HT1080 (cell line): ENCODE measurements at places on chromosomes 12 and 14. TPM values are rescaled to one million over a fixed set of nuclear protein-coding genes. Genes with fewer than 3 reads are reported as not detected.
A peak's percentile ranks its signal among the peaks of the same experiment; 100 is the strongest.

DNA sequence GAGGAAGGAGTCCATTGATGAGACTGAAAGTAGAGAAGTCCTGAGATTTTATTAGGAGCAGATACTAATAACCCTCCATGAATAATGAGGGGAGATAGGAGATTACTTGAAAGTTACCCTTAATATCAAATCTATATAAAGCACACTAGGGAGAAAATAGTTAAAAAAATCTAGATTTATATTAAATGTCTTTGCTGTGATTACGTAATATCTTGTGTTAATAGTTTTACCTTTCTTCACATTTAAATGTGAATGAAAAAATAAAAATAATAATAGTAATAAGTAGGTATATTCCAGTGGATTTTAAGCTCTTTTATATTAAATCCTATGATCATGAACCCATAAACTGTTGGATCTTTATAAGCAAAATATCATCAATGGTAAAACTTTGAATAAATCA lies 267.3 kb upstream of the SYT10 start:
- no peak for DNase-seq

GRCh38 chr14:57567220-57567619 lies 73.6 kb upstream of the CCDC198 start:
- no peak for DNase-seq

GRCh38 chr12:131833896-131834641 lies 5.9 kb downstream of the MMP17 start:
- no peak for DNase-seq

DNA sequence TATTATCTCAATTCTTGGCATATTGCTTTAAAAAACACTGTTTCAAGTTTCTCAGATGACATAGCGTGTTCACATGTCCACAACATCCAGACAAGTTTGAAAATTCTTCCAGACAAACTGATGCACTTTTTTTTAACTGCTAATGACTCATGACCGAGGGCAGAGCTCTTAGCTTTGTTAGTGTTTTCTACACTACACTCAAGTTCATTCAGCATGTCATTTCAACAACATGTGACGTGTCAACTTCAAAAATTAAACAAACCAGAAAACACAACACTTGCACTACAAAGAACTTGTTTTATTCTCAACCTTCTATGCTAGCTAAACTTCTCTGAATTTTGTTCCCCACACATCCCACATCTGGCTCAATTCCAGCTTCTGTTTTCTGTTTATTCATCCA lies 1186.3 kb upstream of the FLRT2 start:
- DNase-seq: peak; percentile 8

DNA sequence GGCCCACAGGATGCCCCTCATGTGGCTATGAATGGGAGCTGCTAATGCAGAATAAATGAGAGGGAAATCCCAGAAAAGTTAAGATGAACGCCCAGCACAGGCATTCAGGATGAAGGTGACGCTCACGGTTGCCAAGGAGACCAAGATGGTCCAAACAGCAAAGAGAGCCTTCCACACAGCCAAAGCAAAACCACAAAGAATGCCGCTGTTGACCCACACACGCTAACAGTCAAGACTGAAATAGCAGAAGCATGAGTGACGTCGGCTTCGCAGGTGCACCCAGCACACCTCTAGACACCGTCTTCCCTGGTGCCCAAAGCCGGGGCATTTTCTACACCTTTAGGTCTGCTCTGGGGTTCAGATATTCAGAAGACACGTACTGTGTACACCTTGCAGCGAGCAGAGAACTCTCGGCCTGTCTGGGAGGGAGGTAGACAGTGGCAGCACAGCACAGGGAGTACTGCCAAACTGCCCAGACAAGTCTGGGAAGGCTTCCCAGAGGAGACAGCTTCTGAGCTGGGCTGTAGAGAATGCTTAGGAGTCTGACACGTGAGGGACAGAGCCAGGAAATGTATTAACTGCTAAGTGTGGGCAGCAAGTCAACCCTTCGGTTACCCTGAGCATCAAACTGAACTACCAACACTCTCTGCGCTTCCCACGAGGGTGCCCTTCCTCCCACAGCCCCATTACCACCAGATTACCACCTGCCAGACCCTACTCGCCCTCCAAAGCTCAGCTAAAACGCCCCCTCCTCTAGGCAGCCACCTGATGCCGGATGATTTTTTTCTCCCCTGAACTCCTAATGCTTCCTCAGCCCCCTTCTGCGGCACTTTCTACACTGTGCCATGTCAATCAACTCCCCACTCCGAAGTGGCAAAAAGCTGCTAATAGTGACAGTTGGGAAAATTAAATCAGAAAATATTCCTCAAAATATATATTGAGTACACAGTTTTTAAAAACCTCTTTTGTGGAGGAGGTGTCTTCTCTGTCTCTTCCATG lies 50.1 kb downstream of the CCDC88C start:
- peak; percentile 94 for DNase-seq

GRCh38 chr14:103684471-103684870 lies 30.8 kb downstream of the XRCC3 start:
- DNase-seq: no peak

DNA sequence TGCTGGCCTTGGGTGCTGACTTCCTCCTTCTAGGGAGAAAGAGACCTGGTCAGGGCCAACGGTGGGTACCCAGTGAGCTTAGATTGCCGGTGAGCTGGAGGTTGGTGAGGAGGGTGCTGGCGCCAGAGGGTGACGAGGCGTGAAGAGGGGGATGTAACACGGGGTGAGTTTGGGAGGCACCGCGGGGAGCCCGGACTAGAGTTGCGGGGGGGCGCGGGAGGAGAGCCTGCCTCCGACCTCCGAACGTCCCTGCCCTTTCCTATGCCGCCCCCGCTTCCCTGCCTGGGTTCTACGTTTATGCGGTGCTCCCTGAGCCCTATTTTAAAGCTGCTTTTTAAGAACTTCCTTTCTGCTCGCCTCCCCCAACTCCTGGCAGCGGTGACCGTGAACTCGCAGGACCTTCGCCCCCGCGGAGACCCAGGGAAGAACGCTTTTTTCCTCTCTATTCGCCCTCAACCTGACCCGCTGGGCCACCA lies 18.6 kb downstream of the OR6S1 start:
- DNase-seq: no peak

- no peak for DNase-seq
These were observed 47.1 kb upstream of the PSMA6 start for GRCh38 chr14:35245051-35245450.

- peak; percentile 47 for DNase-seq
These were observed 21.2 kb downstream of the APPL2 start for GRCh38 chr12:105214670-105215375.

DNA sequence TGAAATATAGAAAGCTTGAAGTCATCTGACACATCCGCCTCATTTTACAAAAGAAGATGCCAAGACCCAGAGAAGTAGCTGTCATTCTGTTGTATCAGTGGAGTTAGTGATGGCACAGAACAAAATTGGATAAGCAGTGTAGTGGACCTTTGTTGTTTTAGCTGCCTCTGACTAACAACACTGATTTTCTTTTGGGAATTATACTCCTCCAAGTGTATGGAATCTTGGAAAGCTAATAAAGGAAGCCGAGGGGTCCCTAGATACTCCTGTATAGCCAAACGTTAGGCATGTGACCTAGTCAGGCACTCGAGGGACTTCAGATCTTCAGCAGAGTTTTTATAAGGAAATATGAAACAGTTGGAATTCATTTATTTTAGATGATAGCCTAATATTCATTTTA lies 94.5 kb downstream of the OTOGL start:
- DNase-seq: no peak

DNA sequence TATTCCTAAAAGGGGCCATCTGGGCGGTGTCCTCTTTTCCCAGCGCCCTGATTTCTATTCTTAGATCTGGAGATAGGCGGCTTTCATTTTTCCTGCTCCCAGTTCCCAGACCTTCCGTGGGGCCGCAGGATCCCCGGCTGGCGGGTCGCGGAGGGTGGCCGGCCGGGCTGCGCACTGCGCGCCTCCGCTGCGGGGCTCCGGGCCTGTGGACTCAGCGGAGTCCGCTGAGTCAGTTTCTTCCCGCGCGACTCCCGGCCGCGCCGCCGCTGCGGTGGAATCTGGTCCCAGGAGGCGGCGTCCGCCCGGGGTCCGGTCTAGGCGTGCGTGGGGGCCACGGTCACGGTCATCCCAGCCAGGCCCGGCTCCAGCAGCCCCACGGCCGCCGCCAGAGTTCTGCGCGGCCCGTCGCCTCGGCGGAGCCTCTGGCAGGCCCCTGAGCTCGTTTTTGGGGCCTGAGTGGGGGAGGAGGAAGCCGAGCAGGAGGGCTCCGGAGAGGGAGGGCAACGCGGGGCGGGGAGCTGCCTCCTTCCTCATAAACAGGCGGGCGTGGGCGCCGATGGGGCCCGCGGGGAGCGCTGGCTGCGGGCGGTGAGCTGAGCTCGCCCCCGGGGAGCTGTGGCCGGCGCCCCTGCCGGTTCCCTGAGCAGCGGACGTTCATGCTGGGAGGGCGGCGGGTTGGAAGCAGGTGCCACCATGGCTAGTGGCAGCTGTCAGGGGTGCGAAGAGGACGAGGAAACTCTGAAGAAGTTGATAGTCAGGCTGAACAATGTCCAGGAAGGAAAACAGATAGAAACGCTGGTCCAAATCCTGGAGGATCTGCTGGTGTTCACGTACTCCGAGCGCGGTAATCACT lies at the start of gene LRRK2:
Gene LRRK2, plus strand, starts transcription at position 559 of the 853 bp plus-strand sequence. Its CDS starts 135 bp downstream, at position 694.
- DNase-seq: peak; percentile 34

DNA sequence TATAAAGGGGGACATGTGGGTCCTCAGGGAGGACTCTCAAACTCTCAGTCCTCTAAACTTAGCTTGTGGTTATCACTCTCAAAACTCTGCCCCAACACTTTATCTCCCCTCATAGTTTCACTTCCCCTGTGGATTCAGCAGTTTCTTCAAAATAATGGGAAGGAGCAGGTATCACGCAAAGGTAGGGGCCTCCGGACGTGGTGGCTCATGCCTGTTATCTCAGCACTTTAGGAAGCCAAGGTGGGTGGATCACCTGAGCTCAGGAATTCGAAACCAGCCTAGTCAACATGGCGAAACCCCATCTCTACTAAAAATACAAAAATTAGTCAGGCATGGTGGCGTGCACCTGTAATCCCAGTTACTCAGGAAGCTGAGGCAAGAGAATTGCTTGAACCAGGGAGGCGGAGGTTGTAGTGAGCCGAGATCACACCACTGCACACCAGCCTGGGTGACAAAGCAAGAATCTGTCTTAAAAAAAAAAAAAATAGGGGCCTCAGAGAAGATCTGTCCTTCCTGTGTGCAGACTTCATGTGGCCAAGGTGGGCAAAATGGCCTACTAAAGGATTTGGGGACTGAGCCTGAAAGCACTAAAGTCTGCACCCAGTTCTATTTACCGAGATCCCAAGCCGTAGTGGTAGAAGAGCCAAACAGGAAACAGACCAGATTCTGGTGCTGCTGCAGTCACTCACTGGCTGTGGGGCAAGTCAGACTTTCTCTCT lies 6.4 kb downstream of the ITGB7 start:
- DNase-seq: no peak

DNA sequence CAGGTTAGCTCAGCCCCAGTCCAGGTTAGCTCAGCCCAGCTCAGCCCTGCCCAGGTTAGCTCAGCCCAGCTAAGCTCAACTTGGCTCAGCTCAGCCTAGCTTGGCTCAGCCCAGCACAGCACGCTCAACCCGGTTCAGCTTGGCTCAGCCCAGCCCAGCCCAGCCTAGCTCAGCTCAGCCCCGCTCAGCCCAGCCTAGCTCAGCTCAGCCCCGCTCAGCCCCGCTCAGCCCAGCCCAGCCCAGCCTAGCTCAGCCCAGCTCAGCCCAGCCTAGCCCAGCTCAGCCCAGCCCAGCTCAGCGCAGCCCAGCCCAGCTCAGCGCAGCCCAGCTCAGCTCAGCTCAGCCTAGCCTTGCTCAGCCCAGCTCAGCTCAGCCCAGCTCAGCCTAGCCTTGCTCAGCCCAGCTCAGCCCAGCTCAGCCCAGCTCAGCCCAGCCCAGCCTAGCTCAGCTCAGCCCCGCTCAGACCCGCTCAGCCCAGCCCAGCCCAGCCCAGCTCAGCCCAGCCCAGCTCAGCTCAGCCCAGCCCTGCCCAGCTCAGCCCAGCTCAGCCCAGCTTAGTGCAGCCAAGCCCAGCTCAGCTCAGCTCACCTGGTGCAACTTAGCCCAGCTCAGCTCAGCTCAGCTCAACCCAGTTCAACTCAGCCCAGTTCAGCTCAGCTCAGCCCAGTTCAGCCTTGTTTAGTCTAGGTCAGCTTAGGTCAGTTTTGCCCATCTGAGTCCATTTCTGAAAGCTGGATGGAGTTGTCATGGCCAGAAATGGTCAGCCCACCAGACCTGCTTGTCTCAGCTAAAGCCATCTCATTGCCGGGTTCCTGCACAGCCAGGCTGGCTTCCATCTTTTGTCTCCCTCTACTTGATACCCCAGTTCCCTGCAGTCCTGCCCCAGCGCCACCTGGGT lies 333.6 kb downstream of the TMEM121 start:
- DNase-seq: no peak

DNA sequence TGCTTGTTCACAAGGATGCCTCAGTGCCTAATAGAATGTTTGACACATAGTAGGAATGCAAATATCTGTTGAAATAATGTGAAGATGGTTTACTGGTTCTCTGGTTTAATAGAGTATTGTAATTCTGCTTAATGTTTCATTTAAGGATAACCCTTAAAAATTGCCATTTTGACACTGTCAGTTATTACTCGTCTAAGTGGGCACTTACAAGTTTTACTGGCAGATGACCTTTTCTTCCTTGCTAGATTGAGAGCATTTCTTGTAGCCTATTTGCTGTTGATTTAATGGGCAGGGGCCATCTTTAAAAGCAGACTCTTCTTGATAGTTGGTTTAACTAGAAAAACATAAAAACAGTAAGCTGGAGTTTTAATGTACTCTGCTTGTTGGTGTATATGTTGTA lies 1.9 kb downstream of the TMEM263 start:
- no peak for DNase-seq

GRCh38 chr14:100140452-100141078 lies 18.9 kb downstream of the DEGS2 start:
- DNase-seq: no peak

- DNase-seq: no peak
These were observed 25.8 kb upstream of the TMCC3 start for GRCh38 chr12:94676031-94676641.

GRCh38 chr12:92543359-92543758 lies 159.4 kb upstream of the PLEKHG7 start:
- no peak for DNase-seq

- peak; percentile 64 for DNase-seq
These were observed 357.5 kb downstream of the FSCB start for GRCh38 chr14:44149597-44149996.

DNA sequence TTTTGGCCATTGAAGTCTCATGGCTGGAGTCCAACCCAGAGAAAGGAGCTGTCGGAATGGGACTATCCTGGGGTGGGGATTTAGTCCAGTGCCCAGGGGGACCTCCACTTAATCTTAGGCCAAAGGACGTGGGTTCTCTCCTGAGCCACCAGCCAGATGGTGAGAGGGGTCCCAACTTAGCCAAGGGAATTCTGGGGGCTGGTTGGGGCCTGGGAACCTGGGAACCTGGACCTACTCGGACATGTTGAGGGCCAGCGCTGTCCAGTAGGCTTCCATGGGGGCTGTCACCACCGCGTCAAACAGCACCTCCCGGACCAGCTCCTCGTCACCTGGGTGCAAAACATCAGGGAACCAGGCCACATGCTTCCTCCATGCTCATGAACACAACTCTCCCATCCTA lies 33.4 kb downstream of the LRTM2 start:
- DNase-seq: no peak

GRCh38 chr12:52256584-52256935 lies 17.9 kb upstream of the KRT86 start:
- no peak for DNase-seq

GRCh38 chr12:117158911-117159553 lies 31.2 kb downstream of the FBXO21 start:
- no peak for DNase-seq

SINHCAF gene
- 41.9 and 51.8 TPM in 2 replicates for total RNA-seq

DHRS2 gene
- 5,417 and 5,493 TPM in 2 replicates for total RNA-seq

CAMKK2 gene
- 12.0 and 13.0 TPM in 2 replicates for total RNA-seq

IQSEC3 gene
- total RNA-seq: 0.47 TPM in 1 of 2 replicates, not detected in the other

VPS37B gene
- 62.9 and 87.4 TPM in 2 replicates for total RNA-seq

NPFF gene
- not detected in 2 replicates for total RNA-seq

HOXC10 gene
- 2.7 and 3.8 TPM in 2 replicates for total RNA-seq

RAD9B gene
- 0.23 and 0.43 TPM in 2 replicates for total RNA-seq

CLEC9A gene
- not detected in 2 replicates for total RNA-seq
